CD4-positive, alpha-beta T cell treated with Interleukin-15 for 4 hours (primary cell): ENCODE measurements at places on chromosomes 13 and 19.

DNA sequence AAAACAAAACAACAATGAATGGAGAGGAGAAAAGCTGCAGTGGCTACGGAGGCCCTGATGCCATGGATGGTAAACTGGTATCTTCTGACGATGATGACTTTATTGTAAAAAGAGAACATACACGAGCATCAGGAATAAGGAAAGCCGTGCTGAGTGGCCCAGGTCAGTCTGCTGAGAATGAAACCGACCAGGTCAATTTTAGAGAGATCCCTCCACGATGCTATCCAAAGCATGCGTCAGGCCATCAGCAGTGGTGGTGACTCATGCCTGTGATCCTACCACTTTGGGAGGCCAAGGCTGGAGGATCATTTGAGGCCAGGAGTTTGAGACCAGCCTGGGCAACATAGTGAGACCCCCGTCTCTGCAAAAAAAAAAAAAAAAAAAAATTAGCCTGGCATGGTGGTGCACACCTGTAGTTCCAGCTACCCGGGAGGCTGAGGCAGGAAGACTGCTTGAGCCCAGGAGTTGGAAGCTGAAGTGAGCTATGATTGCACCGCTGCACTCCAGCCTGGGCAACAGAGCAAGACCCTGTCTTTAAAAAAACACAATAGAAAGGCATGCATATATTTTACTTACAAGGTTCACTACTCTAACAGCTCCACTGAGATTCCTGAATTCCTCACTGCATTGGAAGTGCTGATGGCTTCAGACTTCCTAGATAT is 62.3 kb downstream of the GADD45B start:
- DNase-seq = no peak

GRCh38 chr19:35851213-35852028 is 883 bp downstream of the NPHS1 start:
- no peak for DNase-seq

DNA sequence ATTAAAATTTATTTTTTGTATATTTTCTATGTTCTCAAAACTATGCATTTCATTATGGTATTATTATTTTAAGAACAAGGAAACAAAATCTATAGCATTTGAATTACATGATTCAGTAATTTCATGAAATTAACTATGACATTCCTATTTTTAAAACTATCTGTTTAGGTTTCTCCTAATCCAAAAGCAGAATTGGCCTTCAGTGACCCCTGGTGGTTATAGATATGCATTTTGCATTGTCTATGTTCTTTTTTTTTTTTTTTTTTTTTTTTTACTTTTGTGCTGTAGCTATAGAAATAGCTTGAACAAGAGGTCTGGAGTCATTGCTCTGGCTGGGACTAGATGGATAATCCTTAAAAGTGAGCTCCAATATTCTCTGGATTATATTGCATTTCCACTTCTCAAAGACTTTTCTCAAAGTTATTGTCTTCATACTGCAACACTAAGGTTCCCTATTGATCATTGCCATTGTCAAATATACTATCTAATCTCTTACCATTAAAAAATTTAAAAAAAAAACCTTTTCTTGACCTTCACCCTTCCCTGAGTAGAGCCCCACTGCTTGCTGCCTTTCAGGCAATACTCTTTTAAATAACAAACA is 15.9 kb upstream of the DNAJC3 start:
- peak; percentile 19 for DNase-seq

DNA sequence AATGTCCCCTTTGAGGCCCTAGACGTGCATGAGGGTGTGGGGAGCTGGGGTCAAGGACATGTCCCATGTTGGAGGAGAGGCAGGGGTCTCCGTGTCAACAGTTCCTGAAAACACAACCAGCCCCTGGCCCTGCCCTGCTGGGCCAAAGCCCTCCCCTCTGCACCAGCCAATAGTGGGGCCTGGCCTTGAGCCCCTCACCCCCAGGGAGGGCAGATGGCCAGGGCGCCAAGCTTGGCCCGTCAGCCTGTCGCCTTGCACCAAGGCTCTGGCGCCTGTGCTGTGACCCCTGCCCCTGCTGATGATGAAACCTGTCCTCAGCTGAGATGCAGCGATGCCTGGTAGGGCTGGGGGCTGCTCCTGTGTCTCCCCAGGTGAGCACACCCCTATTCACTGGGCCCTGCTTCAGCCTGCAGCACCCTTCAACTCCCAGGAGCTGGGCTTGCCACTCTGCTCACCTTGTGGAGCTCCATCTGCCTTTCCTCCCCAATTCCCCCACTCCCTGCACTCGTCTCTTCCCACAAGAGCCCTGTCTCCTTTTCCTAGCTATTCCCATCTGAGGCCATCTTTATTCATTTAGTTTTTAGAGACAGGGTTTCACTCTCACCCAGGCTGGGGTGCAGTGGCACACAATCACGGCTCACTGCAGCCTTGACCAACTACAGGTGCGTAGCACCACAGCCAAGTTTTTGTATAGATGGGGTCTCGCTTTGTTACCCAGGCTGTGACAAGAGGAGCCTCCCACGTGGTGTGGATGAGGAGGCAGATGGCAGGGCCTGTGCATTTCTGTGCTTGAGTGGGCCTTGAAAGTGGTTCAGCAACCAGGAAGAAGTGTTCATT is 2.1 kb upstream of the HAMP start:
- DNase-seq = no peak

GRCh38 chr13:40207001-40207478 is 459.4 kb downstream of the FOXO1 start:
- DNase-seq = no peak
